ENCODE measurements at places on chromosomes 3 and 15.

DNA sequence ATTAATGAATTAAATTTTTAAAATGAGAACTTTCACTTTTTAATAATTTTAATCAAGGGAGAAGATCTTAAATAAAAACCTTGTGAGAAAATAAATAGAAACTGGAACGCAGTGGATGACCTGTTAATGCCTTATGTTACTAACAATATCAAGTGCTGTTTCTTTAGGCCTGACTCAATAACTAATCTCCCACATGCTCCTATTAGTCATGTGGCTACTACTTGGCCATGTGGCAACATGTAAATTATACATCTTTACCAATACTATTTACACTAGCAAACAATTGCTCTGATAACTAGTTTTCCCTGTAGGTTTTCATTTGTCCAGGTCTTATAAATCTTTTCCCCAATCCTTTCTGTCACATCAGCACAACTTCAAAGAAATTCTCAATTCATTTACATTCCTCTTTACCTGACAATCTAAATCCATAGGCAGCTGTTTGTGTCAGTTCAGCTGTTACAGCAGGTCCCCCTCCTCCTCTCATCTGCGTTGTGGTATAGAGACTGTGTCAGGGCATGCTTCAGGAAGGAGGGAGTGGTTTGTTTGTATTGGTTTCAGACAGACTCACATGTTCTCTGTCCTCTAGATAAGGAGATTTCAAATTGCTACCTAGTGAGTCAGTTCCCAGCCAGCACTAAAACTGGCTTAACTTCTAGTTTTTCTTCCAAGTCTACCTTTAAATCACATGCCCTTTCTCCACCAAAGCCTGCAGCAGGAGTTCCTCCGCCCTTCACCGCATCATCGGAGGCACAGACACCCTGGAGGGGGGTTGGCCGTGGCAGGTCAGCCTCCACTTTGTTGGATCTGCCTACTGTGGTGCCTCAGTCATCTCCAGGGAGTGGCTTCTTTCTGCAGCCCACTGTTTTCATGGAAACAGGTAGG is 11.3 kb upstream of the C3orf52 start:
- no peak for DNase-seq
- H3K36me3 ChIP-seq, result no peaks in the 10 kb centered on the region
- peaks cover 19% of the 10 kb centered on the region for H3K4me1 ChIP-seq
- no peaks in the 10 kb centered on the region for H3K27me3 ChIP-seq
- H3K27ac ChIP-seq, result peak overlapping the region; percentile 79

GRCh38 chr3:110905121-110905520 is 166.5 kb upstream of the NECTIN3 start:
- no peak overlapping the region for H3K4me3 ChIP-seq
- H3K27ac ChIP-seq, result no peak overlapping the region
- no peak for DNase-seq
- no peaks in the 10 kb centered on the region for H3K27me3 ChIP-seq
- H3K36me3 ChIP-seq, result no peaks in the 10 kb centered on the region

DNA sequence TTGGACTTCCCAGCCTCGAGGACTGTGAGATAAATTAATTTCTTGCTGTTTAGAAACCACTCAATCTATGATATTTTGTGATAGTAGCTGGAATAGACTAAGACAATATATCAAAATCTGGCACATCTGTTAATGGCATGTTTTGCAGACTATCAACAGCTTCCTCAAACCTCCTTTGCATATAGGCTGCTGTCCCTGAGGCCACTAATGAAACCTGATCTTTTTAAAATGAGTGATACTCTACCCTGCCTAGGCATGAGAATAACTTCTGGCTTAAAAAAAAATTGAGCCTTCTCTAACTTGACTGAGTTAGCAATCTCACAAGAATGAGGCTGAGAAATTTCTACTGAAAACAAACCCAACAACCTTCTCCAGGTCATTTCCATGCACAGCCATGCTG is 176.0 kb upstream of the CRBN start:
- H3K4me1 ChIP-seq, result peaks cover 2% of the 10 kb centered on the region
- H3K27ac ChIP-seq, result no peak overlapping the region
- no peaks in the 10 kb centered on the region for H3K27me3 ChIP-seq
- H3K4me3 ChIP-seq, result no peak overlapping the region

DNA sequence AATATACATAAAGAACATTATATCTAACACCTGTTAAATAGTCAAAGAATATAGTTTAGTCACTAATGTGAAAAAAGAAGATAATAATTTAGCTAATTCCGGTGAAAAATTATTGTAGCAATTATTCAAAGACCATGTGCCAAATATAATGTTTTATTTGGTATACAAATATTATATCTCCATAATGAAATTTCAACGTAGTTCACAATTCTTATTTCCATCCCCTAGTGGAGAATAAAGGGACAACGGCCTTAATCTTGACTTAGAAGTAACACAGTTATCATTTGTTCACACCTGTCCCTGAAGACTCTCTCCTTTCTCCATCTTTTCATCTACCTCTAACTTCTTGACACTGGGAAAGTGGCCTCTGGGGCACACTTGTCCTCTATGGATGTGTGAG is 213.4 kb downstream of the ERC2 start:
- DNase-seq, result no peak
- H3K4me1 ChIP-seq, result no peaks in the 10 kb centered on the region
- no peaks in the 10 kb centered on the region for H3K36me3 ChIP-seq
- H3K27me3 ChIP-seq, result peaks cover 4% of the 10 kb centered on the region
- H3K4me3 ChIP-seq, result no peak overlapping the region

DNA sequence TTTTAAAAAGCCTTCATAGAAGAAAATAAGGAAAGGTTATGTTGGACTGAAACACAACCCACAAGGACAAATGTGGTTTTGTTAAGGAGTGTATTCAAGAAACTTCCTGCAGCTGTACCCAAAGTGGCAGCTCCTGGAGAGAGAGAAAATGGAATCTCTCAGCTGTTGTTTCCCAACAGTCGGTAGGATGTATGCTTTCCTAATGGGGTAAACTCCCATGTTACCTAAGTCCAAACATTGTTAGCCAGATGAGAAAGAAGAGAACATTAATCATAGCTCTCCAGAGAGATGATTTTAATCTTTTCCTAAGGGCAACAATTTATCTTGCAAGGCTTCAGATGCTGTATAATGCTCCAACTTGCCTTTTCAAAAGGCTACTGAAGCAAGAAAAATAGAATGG is 22.6 kb upstream of the TEX9 start:
- no peak overlapping the region for H3K27ac ChIP-seq
- no peak overlapping the region for H3K4me3 ChIP-seq
- DNase-seq, result no peak
- no peaks in the 10 kb centered on the region for H3K4me1 ChIP-seq
- no peaks in the 10 kb centered on the region for H3K36me3 ChIP-seq

Measured in suprapubic skin (tissue), 4 donors.